ENCODE measurements at places on chromosomes 2 and 18.

DNA sequence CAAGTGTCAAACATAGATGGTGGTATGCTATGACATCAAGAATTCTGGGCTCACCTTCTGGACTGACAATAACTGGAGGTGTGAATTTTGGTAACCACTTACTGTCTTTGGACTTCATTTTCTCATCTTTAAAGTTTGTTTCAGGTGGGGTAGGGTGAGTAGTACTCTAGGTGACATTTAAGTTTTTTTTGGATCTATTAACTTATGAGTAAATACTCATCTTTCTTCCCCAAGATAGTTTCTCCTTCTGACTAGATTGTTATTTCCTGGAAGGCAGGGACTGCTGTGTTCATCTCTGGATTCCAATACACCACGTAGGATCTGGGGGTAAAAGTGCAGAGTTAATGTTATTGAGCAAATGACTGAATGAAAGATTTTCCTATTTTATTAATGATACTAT is 55.9 kb downstream of the ICOS start:
- DNase-seq = no peak

GRCh38 chr2:150292807-150293206 is 194.7 kb downstream of the RND3 start:
- no peak for DNase-seq

GRCh38 chr18:55340998-55341397 is 247.0 kb downstream of the TCF4 start:
- DNase-seq = no peak

DNA sequence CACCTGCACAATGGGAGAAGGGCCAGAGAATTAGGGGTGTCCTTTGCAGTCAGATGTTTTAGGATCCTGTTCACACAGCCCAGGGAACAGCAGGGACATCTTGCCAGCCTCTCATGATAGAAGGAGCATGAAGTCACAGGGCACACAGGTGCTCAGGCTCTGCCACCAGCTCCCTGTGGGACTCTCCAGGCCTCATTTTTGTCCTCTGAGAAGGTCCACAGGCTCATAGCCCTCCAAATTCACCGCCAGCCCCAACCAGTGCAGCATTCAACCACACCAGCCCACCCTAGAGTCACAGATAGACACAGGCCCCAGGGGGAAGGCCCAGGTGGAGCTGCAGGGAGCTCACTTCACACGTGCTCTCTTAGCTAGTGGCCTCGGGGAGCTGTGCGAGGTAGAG is 391.7 kb downstream of the TNS1 start:
- no peak for DNase-seq

GRCh38 chr2:34266908-34267697 is 668.0 kb upstream of the FAM98A start:
- DNase-seq = no peak

- DNase-seq = no peak
Observed at GRCh38 chr2:37325625-37326071, 1.0 kb upstream of the PRKD3 start.

GRCh38 chr18:13471198-13471845 is 252.8 kb downstream of the LDLRAD4 start:
- no peak for DNase-seq

- DNase-seq = no peak
Observed at GRCh38 chr2:238669046-238669445, 178.8 kb upstream of the TWIST2 start.

GRCh38 chr2:23618794-23619530 is 234.0 kb downstream of the KLHL29 start:
- no peak for DNase-seq

DNA sequence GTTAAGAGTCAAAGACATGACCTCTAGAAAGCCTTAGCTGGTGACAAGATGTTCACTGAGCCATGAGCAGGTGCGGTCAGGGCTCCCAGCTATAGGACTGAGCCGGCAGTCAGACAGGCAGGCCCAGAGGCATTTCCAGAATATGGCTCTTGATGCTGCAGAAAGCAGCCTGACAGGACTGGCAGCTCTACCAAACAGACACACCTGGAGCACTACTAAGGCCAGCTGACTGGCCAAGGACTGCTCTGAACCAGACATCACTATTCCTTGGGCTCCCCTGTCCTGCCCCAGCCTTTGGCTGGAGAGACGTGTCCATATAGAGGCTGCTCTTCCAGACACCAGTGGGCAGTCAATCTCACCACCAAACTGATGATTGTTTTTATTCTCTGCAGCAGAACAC is 98.8 kb downstream of the RIF1 start:
- no peak for DNase-seq

- DNase-seq = no peak
Observed at GRCh38 chr2:17311106-17311619, 207.1 kb downstream of the RAD51AP2 start.

- no peak for DNase-seq
Observed at GRCh38 chr18:36041146-36041545, 26.2 kb downstream of the RPRD1A start.

- DNase-seq = no peak
Observed at GRCh38 chr2:68916226-68916625, 36.5 kb downstream of the GKN2 start.

DNA sequence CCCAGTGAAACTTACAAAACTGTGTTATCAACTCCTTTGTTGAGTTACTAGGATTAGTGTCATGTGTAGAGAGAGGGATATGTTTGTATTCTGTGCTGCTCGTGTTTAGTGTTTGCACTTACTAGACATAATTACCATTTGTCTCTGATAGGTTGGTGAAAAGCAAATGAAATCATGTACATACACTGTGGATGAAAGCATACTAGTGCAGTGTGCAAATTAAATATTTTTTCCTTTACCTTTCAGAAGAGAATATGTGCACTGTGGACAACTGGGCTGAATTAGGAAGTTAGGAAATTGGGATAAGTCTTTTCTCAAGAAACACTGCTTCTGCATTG is 1.2 kb downstream of the KIAA1328 start:
- DNase-seq = no peak

- DNase-seq = no peak
Observed at GRCh38 chr2:15845294-15845693, 95.1 kb upstream of the MYCN start.

DNA sequence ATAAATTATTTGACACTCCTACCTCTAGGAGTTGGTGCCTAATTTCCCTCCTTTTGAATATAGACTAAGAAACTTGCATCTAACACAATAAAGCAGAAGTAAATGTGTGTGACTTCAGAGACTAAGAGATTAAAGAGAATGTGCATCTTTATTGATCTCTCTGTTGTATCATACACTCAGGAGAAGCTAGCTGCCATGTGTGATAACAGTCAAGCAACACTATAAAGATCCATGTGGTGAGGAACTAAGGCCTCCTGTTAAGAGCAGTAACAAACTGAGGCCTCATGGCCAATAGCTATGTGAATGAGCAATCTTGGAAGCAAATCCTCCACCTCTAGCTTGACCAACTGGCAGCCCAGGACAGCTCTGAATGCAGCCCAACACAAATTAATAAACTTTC is 3.4 kb downstream of the FANCL start:
- no peak for DNase-seq

DNA sequence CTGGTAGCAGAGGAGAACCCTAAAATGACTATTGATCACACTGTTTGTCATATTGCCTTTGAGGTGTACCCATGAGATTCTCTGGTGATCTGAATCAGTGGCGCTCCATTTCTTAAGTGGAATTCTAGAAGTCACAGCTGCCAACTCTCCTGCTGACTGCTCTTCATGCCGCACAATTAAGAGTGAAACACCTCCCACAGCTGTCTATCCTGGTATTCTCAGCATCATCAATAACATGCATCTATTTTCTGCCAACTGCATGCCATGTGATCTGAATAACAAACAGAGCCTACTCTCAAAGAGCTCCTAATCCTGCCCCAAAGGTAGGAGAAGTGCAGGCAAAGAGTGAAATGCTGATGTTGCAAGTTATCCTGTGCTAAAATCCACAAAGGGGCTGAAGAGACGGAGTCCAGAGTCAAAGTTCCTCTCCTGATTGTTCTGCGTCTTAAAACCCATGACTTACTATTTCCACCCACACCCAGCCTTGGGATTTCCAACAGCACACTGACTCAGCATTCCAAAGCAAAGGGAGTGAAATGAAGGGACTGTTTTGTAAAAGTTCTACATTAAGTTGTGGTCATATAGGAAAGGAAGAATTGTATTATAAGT is 13.7 kb upstream of the DAPL1 start:
- no peak for DNase-seq

- no peak for DNase-seq
Observed at GRCh38 chr18:27004056-27004829, 138.7 kb upstream of the AQP4 start.

DNA sequence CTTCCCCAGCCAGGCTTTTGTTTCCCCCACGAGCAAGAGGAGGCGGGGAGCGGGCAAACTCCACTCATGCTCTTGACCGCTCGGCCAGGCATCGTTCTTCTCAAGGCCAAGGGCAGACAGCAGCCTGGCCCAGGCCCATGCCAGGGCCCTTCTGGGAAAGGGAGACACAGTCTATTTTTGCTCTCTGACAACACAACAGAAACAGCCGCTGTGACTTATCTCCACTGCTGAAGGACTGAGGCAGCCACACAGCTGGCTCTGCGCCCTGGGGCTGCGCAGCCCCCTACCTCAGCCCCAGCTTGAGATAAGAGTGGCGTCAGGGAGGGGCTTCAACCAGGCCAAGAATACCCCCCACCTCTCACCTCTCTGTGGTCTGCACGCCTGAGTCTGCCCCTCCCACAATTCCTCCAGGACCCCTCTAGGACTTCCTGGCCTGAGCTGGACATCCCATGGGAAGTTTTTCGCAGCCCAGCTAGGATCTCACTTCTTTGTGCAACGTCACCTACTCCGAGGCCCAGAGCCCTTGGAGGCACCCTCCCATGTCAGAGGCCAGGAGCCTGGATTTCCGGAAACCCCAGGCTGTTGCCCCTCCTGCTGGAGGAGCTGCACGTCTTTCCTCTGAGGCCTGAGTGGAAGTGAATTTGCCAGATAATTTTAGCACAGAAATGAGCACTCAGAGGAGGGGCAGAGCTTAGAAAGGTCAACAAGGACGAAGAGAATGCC is 118.9 kb upstream of the OTOS start:
- DNase-seq = no peak

DNA sequence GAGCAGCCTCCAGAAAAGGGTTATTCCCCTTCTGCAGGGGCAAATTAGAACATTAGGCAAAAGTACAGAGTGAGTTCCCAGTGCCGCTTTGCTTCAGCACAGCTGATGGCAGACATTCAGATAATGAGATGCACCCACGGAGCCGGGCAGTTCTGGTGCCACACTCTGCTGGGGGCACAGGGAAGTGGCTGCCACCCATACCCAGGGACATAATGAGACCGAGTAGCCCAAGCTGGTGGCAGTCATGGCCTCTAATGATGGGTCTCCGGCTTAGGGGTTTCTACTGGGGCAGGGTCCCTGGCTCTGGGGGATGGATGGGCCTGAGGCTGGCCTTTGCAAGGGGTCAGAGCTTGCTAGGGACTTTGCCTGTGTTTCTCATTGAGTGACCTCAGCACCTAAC is 26.2 kb downstream of the GLI2 start:
- no peak for DNase-seq

DNA sequence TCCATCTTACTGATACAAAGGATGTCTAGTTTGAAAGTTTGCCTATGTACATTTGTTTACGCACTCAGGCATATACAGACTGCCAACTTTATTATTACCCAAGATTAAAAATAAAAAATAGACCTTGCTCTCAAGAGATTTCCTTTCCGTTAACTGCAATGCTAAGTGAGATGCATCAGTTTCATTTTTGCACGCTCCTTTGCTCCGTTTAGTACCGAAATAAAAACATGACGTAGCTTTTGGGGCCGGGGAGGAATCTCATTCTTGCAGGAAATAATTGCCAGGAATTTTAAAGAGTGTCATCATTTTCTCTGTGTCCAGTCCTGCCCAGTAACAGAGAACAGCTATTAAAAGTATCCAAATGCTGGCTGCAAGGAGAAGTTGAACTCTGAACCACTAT is 169.5 kb downstream of the SLC8A1 start:
- no peak for DNase-seq

DNA sequence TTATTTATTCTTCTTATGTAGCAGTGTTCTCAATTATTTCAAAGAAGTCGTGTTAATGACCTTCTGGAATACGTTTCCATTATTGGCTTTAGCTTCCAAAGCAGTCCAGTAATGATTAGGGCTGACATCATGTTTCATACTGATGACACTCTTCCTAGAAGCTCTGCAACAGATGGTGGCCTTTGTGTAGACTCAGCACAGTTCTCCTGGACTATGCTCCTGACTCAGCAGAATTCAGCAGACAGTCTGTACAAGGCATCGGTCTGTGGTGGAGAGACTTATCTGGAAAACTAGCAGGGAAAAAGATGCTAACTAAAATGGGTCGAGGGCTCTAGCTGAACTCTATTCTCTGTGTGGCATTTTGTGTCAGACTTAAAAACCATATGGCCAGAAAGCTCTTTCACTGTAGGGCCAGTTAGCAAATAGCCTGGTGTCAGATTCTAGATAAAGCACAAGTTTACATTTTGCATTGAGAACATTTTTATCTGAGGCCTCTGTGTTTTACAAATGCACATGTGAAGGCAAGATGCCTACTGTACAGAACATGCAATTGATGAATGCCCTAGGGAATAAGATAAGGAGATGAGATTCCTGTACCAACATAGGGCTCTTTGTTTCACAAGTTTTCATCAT is 35.1 kb downstream of the GULP1 start:
- DNase-seq = no peak

- no peak for DNase-seq
Observed at GRCh38 chr18:13287372-13287771, 68.8 kb downstream of the LDLRAD4 start.

DNA sequence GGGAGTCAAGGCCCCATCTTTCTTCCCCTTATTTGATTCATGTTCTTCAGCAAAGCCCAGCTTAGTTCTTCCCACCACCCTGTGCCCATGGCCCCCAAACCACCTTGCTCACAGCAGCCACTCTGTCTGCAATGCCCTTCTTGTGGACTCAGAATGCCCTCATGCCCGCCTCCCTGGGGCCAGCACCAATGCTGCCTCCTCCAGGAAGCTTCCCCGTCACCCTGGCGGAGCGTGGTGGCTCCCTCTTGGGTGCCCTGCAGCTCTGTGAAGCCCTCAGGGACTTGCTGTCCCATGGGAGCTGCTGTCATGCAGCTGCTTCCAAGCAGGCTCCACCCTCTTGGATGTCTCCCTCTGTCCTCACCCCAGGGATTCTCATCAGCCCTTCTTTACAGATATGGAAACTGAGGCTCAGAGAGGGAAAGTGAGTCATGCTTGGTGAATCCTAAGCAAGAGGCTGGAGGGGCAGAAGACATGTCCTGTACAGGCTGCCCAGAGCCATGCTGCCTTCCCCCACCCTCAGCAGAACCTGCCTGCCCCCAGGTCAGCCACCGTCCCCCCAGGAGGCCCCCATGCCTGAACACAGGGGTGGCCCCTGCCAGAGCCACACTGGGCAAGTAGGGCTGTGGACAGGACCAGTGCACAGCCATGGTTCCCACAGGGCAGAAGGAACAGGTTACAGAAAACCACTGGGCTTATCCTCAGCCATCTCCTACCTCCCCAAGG is 11.8 kb upstream of the DUSP2 start:
- no peak for DNase-seq

GRCh38 chr2:40511661-40512213 is 59.8 kb upstream of the SLC8A1 start:
- no peak for DNase-seq

GRCh38 chr2:219552382-219553167 is 8.7 kb downstream of the TMEM198 start:
- DNase-seq = peak; percentile 32

GRCh38 chr2:184646593-184646992 is 48.3 kb downstream of the ZNF804A start:
- no peak for DNase-seq
